ENCODE measurements at places on chromosomes 4 and X. TPM values are rescaled to one million over a fixed set of nuclear protein-coding genes. Genes with fewer than 3 reads are reported as not detected.
A peak's percentile ranks its signal among the peaks of the same experiment; 100 is the strongest.

ETDB gene
- not detected for polyA plus RNA-seq

SERPINA7 gene
- 1.2 TPM for polyA plus RNA-seq

- no peak for DNase-seq
Observed at GRCh38 chr4:57090079-57090478, 20.1 kb downstream of the IGFBP7 start.

- DNase-seq = no peak
Observed at GRCh38 chr4:20987191-20987590, 286.9 kb downstream of the PACRGL start.

DNA sequence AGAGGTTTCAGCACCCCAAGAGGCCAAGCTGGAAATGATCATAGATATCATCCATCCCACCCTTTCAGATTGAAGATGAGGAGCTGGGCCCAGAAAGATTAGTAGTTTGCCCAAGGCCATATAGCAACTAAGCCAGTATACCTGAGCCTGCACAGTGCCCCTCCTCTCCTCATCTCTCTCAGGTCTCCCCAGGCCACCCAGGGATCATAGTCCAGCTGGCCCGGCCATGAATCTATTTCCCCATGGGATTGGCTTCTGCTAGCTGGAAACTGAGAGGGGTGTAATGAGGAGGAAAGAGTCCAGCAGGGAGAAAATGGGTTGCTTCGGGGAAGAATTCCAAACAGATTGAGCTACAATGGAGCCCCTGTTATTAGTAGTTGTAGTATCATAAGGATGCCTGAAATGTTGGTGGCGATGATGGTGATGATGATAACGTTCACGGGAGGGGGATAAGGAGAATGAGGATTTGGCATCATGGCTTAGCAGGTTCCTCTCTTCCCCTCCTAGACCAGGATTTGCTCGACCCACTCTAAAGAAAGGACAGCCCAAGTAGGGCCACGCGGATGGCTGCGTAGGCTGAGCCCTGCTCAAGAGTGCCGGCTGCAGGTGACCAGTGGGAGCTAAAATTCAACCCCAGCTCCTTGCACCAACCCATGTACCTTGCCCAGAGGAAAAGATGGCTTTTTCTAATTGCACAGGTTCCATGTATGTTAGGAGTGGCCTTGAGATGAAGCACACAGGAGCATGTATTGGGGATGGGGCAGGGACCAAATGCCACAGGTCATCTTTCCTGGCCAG is 117.8 kb upstream of the PJA1 start:
- DNase-seq = no peak

- DNase-seq = no peak
Observed at GRCh38 chr4:22488106-22488505, 27.8 kb downstream of the ADGRA3 start.

- DNase-seq = no peak
Observed at GRCh38 chr4:106951891-106952290, 84.2 kb downstream of the DKK2 start.

DNA sequence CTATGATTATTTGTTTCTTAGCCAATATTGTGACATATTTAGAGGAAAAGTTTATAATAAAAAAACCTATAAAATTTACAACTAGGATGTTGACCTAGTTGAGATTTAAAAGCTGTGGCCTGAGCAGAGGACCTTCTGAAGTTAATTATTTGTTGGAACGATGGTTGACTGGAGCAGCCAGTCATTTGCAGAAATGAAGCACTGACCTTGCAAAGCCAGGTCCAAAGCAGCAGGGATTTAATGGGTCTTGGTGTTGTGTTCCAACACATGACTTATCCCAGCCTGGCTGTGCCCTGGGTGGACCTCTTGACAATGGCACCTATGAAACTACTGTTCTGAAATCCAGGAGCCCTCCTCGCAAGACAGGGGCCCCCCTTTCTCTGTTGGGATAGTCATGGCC is 235.2 kb downstream of the FRAS1 start:
- DNase-seq = peak; percentile 22

GRCh38 chrX:40651620-40652223 is 4.4 kb upstream of the CXorf38 start:
- peak; percentile 74 for DNase-seq

- DNase-seq = peak; percentile 51
Observed at GRCh38 chr4:56656346-56656643, 24.8 kb downstream of the HOPX start.

DNA sequence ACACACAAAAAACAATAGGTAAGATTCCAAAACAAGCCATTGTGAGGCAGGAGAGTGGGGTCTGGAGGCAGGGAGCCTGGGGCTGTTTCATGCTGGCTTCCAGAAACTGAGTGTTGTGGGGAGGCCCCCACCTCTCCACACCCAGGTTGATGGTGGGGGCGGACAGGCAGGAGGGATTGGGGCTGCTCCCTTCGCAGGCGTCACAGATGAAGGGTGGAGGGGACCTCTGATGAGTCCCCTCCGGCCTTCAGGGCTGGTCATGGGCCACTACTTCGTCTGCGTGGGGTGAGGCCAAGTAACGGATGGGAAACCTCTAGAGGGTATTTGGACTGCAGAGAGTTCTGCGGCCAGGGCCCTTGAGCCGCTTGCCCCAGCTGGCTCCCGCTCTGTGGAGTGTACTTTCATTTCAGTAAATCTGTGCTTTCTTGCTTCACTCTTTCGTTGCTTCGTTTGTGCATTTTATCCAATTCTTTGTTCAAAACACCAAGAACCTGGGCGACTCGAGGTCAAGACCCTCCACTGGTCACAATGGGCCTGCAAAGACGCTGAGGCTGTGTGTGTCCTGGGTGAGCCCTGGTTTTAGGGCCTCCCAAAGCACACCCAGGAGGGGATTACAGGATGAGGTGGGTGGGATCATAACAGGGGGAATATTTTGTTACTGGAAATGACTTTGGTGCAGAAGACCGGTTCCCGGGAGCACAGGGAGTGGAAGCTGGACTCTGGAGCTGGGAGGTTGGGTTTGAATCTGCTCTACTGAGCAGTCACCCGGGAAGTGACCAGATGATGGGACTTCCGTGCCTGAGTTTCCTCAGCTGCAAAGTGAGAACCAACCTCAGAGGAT is 83.7 kb upstream of the ADRA2C start:
- peak; percentile 26 for DNase-seq

- DNase-seq = no peak
Observed at GRCh38 chr4:93710847-93711430, 117.6 kb upstream of the ATOH1 start.

GRCh38 chr4:17480210-17480927 is 31.5 kb downstream of the QDPR start:
- no peak for DNase-seq

SPANXD gene
- not detected for polyA plus RNA-seq

DNA sequence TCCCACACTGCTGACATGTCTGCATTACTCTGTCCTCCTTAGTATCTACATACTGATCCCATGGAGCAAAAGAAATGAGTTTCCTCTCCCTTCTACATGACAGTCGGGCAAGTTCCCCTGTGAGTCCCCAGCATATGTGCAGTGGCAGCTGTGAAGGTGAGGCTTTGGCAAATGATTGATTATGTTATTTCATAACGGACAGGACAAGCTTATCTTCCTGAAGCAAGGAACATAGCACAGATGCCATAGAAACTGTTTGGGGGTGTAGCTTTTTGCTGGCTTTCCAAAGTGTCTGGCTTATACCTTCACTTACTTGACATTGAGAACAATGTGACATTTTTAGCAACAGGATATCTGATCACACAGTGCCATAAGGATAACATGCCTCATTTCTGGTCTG is 136.8 kb upstream of the PDLIM3 start:
- DNase-seq = no peak

GRCh38 chr4:7151668-7152227 is 40.6 kb upstream of the SORCS2 start:
- DNase-seq = no peak

CYLC1 gene
- not detected for polyA plus RNA-seq

DOK7 gene
- 1.2 TPM for polyA plus RNA-seq

DNA sequence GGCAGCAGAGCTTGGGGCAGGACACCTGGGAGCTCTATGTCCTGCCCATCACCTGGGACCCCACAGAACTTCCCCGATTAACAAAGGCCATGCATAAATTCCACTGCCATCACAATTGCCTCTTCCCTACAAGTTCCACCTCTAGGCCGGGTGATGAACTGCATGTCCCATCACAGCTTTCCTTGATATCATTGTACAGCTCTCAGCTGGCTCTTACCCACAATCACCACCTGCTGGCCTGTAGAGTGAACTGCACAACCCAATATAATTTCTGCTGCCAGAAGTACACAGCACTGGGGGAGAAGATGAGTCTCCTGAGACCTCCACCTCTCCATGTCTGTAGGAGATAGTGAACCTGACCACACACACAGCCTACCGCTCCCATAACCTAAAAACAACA is 285.0 kb upstream of the AADAT start:
- no peak for DNase-seq

GRCh38 chr4:21801661-21802385 is 146.7 kb downstream of the KCNIP4 start:
- no peak for DNase-seq

- DNase-seq = no peak
Observed at GRCh38 chr4:146359771-146360170, 145.4 kb downstream of the REELD1 start.

DNA sequence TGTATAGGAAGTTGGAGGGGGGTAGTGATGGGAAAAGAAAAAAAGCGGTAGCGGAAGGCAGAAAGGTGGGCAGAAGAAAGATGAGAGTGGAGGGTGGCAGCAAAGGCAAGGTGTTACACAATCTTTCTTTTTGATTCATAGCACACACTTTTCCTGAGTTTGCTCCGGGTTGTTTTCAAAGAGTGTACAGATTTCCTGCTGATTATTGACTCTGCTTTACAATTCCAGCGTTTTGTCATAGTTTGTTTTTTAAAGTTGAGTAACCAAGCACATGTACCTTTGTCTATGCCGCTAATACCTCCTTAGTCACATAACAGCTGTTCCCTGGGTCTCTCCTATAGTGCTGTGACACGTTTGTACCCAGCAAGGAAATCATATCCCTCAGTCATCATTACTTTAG is 50.3 kb downstream of the AGA start:
- no peak for DNase-seq

SPANXA1 gene
- not detected for polyA plus RNA-seq

- no peak for DNase-seq
Observed at GRCh38 chr4:44522761-44523445, 74.3 kb upstream of the KCTD8 start.

GRCh38 chr4:8010618-8011017 is 71.0 kb upstream of the AFAP1 start:
- DNase-seq = peak; percentile 87

- DNase-seq = peak; percentile 38
Observed at GRCh38 chr4:155582971-155583437, 83.6 kb upstream of the GUCY1A1 start.

DNA sequence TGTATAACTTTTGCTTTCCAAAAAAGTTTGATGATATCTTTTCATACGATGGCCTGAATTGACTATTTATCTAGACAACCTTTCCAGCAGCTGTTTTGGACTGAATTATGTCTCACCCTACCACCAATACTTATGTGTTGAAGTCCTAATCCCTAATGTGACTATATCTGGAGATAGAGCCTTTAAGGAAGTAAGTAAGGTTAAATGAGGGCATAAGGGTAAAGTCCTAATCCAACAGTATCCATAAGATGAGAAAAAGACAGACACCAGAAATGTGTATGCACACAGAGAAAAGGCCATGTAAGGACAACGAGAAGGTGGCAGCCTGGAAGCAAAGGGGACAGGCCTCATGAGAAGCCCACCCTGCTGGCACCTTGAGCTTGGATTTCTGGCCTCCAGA is 86.6 kb upstream of the PPARGC1A start:
- no peak for DNase-seq

GABRQ gene
- polyA plus RNA-seq = not detected

- DNase-seq = no peak
Observed at GRCh38 chr4:39324446-39324845, 41.7 kb downstream of the RFC1 start.

GRCh38 chrX:96791559-96791958 is 92.1 kb upstream of the RPA4 start:
- no peak for DNase-seq

DNA sequence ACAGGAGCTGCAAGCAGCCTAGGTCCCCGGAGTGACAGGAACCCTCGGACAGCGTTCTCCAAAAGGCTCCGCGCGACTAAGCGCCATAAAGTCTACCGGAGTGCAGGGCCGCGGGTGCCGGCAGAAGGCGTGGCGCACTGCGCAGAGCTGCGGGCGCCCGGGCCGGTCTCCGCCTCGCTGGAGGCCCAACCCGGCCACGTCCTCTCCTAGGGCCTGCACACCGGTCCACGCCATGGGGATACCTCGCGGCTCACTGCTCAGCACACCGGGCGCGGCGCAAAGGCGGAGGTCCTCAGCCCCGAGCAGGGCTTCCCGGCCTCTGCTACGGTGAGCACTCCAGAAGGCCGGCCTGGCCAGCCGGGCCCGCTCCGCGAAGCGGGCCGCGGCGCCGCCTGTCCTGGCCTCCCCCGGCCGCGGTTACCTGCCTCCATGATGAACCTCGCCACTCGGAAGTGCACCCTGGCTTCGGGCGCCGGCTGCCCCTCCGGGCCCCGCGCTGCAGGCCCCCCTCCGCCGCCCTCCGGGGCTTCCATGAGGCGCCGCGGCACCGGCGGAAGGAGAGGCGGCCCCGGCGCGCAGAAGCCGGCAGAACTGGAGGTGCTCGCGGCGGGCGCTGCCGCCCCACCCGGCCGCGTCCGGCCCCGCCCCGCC is at the start of gene CCNQ:
Gene CCNQ, minus strand, starts transcription at position 599 of the 651 bp plus-strand sequence. Its CDS starts 66 bp downstream, at position 533.
- DNase-seq = peak; percentile 19

- no peak for DNase-seq
Observed at GRCh38 chr4:7631288-7632014, 196.7 kb upstream of the PSAPL1 start.

GRCh38 chrX:26580021-26580420 is 364.1 kb downstream of the MAGEB5 start:
- no peak for DNase-seq

NMU gene
- 0.54 TPM for polyA plus RNA-seq

EVC gene
- polyA plus RNA-seq = 7.8 TPM

GRCh38 chr4:157804986-157805385 is 367.8 kb downstream of the GASK1B start:
- no peak for DNase-seq

DNA sequence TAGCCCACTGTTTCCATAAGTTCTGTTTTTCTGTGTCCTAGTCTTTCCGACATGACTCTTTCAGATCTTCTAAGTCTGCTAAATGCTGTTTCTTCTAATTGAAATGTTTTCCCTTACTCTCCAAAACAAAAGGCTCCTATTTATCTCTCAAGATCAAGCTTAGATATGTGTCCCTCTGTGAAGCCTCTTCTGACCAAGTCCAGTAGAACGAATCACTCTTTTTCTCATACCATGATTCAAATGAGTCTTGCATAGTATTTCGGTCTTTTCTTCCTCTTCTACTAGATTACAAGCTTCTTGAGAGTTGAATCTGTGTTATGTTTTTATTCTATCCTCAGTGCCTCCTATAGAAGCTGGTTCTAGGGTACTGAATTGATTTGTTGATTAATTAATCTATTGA is 45.3 kb upstream of the PRDM8 start:
- no peak for DNase-seq

DNA sequence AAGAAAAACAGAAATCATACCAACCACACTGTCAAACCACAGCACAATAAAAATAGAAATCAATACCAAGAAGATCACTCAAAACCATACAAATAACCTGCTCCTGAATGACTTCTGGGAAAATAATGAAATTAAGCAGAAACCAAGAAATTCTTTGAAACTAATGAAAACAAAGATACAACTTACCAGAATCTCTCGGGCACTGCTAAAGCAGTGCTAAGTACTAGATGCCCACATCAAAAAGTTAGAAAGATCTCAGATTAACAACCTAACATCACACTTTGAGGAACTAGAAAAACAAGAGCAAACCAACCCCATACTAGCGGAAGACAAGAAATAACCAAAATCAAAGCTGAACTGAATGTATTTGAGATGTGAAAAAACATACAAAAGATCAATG is 33.2 kb downstream of the AWAT2 start:
- DNase-seq = no peak

Data from kidney (tissue), 22 donors.